Aorta (tissue), 5 donors: ENCODE measurements at places on chromosomes 7 and 10.

DNA sequence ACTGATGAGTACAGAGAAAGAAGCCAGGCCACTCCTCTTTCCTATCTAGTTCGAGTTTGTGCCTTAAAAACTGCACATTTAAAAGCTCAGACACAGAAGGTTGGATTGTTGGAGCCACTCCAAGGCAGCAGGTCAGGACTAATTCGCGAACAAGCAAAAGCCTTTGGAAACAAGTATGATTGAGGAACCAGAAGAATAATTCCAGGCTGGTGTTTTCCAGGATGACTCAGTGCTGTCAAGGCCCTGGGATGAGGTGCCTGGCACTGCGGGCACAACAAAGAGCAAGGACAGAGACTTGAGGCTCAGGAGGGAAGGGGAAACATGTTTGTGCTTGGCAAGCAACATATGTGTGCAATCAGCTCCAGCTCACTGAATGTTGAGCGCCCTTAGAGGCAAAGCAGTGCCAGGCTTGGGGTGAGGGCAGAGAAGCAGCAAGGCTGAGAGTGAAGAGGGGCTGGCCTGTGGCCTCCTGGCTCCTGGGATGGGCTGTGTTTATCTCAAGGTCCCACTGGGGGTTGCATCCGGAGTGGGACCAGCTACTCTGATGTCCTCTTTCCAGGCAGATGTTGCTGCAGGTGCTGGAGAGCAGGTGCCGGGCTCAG is 44.1 kb downstream of the VSTM4 start:
- DNase-seq: no peak

- DNase-seq: no peak
These were observed 821 bp downstream of the SLC35B4 start for GRCh38 chr7:134315679-134316538.

- DNase-seq: no peak
These were observed 202.7 kb downstream of the EBF3 start for GRCh38 chr10:129761197-129761972.

GRCh38 chr7:69739931-69740431 is 141.7 kb downstream of the AUTS2 start:
- DNase-seq: no peak

DNA sequence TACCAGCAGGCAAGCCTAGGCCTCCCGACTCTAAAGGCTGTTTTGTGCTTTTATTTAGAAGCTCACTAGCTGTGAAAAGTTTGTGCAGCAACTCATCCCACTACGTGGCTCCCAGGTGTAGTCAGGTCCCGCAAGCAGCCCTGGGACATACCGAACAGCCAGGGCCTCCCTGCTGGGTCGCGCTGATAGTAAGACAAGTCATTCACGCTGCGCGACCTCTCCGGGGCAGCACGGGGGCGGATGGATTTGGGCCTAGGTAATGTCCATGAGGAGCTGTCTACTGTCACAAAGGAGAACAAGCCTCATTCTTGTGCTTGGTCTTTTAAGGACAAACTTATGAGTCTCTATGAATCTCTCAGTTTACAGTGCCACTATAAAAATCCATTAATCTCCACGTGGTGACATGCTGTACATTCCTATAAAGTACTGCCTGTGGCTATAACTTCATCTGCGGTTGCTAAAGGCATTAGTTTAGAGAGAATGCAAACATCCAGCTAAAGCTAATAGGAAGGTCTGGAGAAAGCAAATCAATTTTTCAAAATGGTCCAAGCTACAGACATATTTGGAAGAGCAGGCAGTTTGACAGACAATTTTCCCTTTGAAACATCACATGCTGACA is 546.8 kb downstream of the PHTF2 start:
- DNase-seq: no peak

DNA sequence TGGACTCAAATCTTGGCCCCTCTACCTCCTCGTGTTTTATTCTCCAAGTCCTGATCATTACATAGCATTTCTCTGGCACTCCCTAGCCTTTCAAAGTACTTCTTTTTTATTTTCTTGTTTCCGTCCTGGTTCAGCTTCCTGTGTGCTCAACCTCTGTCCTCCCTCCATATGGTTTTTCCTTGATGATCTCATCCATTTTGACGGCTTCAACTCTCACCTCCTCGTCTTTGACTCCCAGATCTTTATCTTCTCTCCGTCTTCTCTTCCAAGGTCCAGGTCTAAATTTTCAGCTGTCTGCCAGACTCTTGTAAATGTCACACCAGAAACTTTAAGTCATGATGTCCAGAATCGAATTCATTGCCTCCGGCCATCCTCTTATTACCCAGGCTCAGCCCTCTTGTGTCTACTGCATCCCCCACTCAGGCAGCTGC is 23.3 kb upstream of the GFRA1 start:
- no peak for DNase-seq

GRCh38 chr7:7099584-7100014 is 82.7 kb upstream of the C1GALT1 start:
- peak; percentile 84 for DNase-seq
